ENCODE measurements at places on chromosomes 5 and 9.
A peak's percentile ranks its signal among the peaks of the same experiment; 100 is the strongest.

GRCh38 chr5:75279321-75279720 lies 42.6 kb upstream of the ANKRD31 start:
- DNase-seq: no peak

DNA sequence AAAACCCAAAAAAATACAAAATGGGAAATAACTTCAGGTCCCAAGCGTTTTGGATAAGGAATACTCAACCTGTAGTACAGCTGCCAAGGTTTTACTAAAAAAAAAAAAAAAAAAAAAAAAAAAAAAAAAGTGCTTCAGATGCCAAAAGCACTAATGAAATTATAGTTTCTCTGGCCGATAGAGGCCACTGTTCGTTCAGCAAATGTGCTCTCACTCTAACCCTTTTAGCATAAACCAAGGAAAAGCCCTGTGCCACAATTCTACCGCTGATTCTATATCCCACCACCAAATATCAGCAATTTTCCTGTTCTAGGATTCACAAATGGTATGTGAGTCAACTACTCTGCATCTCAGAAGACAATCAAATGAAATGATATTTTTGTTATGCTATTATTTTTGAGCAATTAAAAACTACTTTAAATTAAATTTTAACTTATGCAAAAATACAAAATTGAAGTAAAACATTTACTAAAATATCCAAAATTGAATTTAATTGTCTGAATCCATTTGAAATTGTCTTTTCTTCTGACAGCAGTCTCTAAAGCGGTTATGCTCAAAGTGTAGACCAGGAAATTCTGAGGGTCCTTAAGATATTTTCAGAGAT lies 79.8 kb downstream of the RICTOR start:
- DNase-seq: peak; percentile 70

GRCh38 chr5:87347272-87347671 lies 65.5 kb downstream of the CCNH start:
- DNase-seq: peak; percentile 48

- DNase-seq: no peak
Observed at GRCh38 chr9:89238424-89238823, 59.8 kb upstream of the SHC3 start.

GRCh38 chr5:42636425-42636824 lies 120.2 kb upstream of the CCDC152 start:
- no peak for DNase-seq

DNA sequence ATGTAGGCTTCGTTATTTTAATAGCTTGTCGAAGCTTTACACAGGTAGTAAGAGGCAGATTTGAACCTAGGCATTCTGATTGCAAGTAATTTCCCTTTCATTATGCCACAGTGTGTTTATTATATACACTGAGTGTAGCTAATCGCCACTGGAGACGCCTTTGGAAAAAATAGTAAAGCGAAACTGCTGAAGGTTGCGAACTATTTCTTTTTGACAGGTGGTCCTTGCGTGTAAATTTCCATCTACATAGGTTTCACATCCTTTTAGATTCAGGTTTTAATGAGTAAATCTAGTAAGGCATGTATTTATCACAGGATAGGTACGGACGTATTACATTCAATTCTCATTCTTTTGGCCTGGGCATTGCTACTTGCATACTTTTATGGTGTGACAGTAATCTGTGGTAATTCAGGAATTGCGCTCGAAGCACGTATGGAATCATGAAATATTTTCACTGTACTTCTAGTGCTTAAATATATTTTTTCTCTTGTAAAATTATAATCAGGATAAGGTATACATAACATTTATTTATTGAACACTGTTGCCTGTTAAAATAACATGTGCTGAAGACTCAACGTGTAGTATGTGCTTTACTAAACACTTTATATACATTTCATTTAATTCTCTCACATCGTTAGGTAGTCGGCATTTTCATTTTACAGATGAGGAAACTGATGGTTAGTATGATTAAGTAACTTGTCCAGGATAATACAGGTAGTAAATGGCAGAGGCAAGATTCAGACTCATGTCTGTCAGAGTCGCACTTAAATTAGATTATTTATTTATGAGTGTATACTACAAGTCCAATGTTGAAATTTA lies 1.8 kb downstream of the MARCHF6 start:
- DNase-seq: peak; percentile 42
